ENCODE measurements at places on chromosomes 1 and 21.
A peak's percentile ranks its signal among the peaks of the same experiment; 100 is the strongest.

DNA sequence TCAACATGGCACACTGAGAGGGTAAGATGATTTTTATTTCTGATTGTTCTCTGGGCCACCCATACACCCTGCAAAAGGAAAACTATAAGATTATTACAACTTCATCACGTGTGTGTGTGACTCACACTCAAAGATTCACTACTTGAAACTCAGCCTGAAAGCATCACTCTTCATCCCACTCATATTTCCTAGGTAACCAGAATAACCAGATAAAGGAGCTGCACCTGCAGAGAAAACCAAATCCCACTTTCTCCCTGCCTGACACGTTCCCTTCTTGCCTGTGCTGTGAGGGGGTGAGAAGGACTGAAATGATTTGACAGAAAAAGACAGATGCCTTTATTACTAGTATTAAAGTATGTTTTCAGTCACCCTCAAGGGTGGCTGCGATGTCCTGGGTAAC, 131.6 kb downstream of the TGFBR3 start:
- DNase-seq = no peak

GRCh38 chr1:86247597-86248279, 91.2 kb upstream of the COL24A1 start:
- DNase-seq = no peak

DNA sequence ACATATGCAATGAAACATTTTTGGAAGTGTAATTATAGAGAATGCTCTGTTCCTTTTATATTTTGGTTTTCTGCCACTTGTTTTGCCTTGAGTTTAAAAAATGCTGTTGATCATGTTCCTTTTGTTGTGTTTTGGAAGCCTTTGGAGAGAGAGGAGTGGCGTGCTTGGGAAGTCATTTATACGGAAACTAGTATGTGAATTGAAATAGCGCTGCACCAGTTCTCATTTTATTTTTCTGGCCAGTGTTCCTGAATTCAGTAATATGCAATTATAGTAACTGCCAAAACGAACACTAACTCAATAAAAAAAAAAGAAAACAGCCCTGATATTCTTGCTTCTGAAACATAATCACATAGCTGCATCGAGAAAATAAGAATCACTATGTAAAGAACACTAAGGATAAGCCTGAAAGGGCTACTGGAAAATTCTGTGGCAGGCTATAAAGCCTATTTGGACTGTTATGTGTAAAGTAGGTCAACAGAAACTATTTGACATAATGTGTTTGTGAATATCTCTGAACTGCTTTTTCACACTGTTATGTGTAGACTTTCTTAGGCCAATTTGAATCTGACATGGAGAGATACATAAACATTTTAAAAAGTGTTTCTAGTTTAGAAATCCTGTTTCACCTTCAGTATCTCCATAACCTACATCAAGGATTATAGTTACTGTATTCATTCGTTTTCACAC, 742.0 kb downstream of the KCNT2 start:
- DNase-seq = peak; percentile 7

- no peak for DNase-seq
Measured at GRCh38 chr21:41653954-41654491, 112.8 kb downstream of the RIPK4 start.

- no peak for DNase-seq
Measured at GRCh38 chr1:226474443-226475141, 66.7 kb upstream of the PARP1 start.

GRCh38 chr1:79532555-79532954, 526.0 kb upstream of the ADGRL4 start:
- DNase-seq = no peak

- no peak for DNase-seq
Measured at GRCh38 chr1:199404191-199404590, 623.3 kb upstream of the NR5A2 start.

GRCh38 chr1:39970274-39970673, 15.3 kb downstream of the MFSD2A start:
- no peak for DNase-seq

- DNase-seq = no peak
Measured at GRCh38 chr1:108847494-108847893, 9.4 kb downstream of the AKNAD1 start.

- DNase-seq = no peak
Measured at GRCh38 chr1:3828391-3828790, 28.6 kb downstream of the CEP104 start.

DNA sequence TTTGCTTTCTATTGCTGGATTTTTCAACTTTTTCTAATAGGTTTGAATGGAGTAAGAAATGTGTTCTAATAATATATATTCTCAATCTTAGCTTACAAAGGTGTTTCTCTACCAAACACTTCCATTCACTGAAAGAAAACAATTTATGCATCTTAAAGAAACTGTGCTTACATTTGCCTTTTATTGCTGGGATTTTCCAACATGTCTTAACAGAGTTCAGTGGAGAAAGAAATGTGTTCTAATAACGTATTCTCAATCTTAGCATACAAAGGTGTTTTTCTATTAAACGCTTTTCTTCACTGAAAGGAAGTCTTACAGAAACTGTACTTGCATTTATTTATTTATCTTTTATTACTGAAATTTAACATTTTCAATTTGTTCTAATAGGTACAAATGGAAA, 5.6 kb downstream of the CD53 start:
- no peak for DNase-seq

GRCh38 chr1:228453614-228454013, 33.6 kb upstream of the RNF187 start:
- DNase-seq = no peak

- no peak for DNase-seq
Measured at GRCh38 chr1:54498383-54499096, 49.5 kb upstream of the ACOT11 start.

All from hippocampal formation (tissue), 2 donors.